ENCODE measurements at places on chromosomes 3 and 15. TPM values are rescaled to one million over a fixed set of nuclear protein-coding genes. Genes with fewer than 3 reads are reported as not detected.

The IL12A gene
- total RNA-seq = 4.7 TPM

The LOXL1 gene
- total RNA-seq = 264 TPM

The EDC3 gene
- total RNA-seq = 9.8 TPM

The WNT5A gene
- total RNA-seq = 145 TPM

The MUC13 gene
- total RNA-seq = not detected

The PRRT3 gene
- total RNA-seq = 3.5 TPM

The DCUN1D1 gene
- total RNA-seq = 38.4 TPM

The UROC1 gene
- not detected for total RNA-seq

The GOLGA6L7 gene
- total RNA-seq = not detected

The RLBP1 gene
- total RNA-seq = under 0.01 TPM

The SEMA6D gene
- 16.2 TPM for total RNA-seq

The ZNF660 gene
- total RNA-seq = 5.0 TPM

The CYP8B1 gene
- not detected for total RNA-seq

The VGLL3 gene
- 242 TPM for total RNA-seq

- no peaks in the 10 kb centered on the region for H3K4me1 ChIP-seq
- no peaks in the 10 kb centered on the region for H3K36me3 ChIP-seq
- DNase-seq = no peak
Observed at GRCh38 chr3:148914936-148915690, 50.0 kb downstream of the CPA3 start.

DNA sequence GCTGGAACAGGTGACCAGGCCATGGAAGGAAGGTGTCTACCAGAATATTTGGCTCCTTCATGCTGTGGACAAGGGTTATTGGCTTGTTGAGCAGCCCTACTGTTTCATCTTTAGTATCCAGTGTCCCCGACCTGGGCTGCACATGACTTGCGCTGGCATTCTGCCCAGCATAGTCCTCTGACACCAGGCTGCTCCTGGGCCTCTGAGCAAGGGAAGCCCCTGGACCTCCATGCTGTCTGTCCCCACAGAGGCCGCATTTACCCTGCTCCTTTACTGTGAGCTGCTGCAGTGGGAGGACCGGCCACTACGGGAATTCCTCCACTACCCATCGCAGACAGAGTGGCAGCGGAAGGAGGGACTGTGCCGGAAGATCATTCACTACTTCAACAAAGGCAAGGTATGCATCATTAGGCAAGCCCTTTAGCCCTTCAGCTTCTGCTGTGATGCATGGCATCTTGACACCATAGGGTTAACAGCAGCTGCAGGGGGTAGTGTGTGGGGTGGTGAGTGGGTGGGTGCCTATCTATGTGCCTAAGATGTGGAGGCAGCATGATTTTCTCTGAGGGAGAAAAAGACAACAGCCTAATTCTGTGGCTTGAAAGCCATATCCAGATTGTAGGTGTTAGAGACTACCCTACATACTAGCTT, 44.0 kb upstream of the MANF start:
- no peaks in the 10 kb centered on the region for H3K36me3 ChIP-seq
- H3K4me3 ChIP-seq = no peak overlapping the region
- no peaks in the 10 kb centered on the region for H3K27me3 ChIP-seq
- peaks cover 48% of the 10 kb centered on the region for H3K4me1 ChIP-seq

- H3K27me3 ChIP-seq = peaks cover 39% of the 10 kb centered on the region
- DNase-seq = no peak
Observed at GRCh38 chr15:91102546-91103330, 2.7 kb downstream of the SV2B start.

DNA sequence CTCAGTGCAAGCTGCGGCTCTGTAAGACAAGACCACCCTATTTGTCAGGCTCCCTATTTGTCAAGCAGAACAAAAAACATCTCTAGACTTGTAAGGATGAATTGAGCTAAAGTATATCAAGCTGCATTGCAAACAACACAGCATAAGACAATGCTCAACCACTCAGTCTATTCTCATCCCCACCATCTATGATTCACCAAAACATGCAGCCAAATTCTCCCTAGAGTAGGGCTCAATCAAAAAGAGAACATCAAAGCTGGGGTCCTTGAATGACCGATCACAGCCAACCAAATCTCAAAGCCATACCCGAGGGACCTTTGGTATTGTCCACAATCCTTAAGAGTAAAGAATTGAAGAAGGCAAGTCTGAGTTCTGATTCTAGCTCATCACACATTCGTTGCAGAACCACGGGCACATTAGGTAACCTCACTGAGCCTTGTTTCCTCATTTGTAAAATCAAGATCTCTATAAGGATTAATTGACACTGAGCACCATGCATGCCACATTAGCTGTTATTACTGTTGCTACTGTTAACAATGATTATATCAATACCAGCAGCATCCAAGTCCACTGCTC, 31.2 kb downstream of the RFTN1 start:
- peak overlapping the region; percentile 30 for H3K27ac ChIP-seq
- H3K4me1 ChIP-seq = peaks cover 63% of the 10 kb centered on the region
- H3K36me3 ChIP-seq = peaks cover 7% of the 10 kb centered on the region
- no peak for DNase-seq

DNA sequence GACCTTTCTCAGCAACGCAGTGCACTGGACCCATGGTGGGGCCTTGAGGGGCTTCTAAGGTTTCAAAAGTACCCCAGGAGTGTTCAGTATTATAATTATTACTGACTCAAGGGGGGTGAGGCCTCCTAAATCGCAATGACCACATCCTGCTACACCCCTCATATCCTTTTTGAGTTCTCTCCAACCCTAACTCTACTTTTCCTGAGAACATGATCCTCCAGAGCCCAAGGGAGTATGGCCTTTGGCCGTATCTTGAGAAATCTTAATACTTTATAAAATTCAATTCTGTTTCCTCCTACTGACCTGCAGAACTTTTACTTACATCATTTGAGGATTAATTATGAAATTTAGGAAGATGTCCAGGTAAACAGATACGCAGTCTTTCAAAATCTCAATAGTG, 30.4 kb upstream of the RARRES1 start:
- DNase-seq = no peak
- H3K27ac ChIP-seq = no peak overlapping the region
- no peaks in the 10 kb centered on the region for H3K27me3 ChIP-seq
- H3K4me1 ChIP-seq = peaks cover 11% of the 10 kb centered on the region
- peaks cover 5% of the 10 kb centered on the region for H3K36me3 ChIP-seq

GRCh38 chr15:91465696-91466095, 365.6 kb downstream of the SV2B start:
- no peaks in the 10 kb centered on the region for H3K36me3 ChIP-seq
- no peak for DNase-seq
- H3K27ac ChIP-seq = no peak overlapping the region
- H3K4me3 ChIP-seq = no peak overlapping the region
- no peaks in the 10 kb centered on the region for H3K4me1 ChIP-seq
- no peaks in the 10 kb centered on the region for H3K27me3 ChIP-seq

DNA sequence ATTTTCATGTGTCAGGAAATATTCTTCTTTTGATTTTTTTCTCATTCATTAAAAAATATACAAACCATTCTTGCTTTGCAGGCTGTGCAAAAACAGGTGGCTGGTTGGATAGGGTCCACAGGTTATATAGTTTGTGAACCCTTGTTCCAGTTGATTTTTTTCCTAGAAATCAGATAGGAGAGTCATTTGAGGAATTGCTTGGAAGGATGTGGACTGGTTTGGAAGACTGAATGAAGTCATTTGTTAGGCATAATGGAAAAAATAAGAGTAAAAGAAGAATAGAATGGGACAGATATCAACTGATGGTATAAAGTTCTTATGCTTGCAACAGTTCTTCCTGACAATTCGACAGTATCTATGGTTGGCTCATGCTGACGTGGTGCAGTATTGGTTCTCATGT, 189.4 kb downstream of the PTPRG start:
- H3K4me1 ChIP-seq = no peaks in the 10 kb centered on the region
- H3K27me3 ChIP-seq = no peaks in the 10 kb centered on the region
- no peak for DNase-seq
- H3K27ac ChIP-seq = no peak overlapping the region

DNA sequence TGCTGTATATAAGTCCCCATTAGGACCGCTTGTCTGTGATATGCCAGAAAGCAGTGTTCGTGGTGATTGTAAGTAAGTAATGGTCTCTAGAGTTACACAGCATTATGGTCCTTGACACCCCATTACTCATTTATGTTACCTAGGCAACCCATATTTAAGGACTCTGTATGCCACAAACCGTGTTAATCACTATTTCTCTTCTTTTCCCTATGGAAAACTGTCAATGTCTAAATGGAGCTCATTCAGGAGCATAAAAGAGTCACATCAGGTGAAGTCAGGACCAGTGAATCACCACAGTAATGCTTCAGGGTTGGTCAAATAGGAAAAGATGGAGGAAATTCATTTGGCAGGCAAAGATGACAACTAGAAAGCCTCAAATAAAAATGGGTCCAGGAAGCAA, 146.6 kb upstream of the PEX5L start:
- DNase-seq = no peak
- no peaks in the 10 kb centered on the region for H3K27me3 ChIP-seq
- H3K4me1 ChIP-seq = peaks cover 6% of the 10 kb centered on the region
- H3K36me3 ChIP-seq = no peaks in the 10 kb centered on the region

- H3K36me3 ChIP-seq = peaks cover 6% of the 10 kb centered on the region
- peak overlapping the region; percentile 99 for H3K4me3 ChIP-seq
- no peaks in the 10 kb centered on the region for H3K27me3 ChIP-seq
- peak overlapping the region; percentile 95 for H3K27ac ChIP-seq
- H3K4me1 ChIP-seq = peaks cover 18% of the 10 kb centered on the region
- DNase-seq = peak; percentile 96
Observed at GRCh38 chr3:39106851-39107387, 508 bp downstream of the GORASP1 start.

DNA sequence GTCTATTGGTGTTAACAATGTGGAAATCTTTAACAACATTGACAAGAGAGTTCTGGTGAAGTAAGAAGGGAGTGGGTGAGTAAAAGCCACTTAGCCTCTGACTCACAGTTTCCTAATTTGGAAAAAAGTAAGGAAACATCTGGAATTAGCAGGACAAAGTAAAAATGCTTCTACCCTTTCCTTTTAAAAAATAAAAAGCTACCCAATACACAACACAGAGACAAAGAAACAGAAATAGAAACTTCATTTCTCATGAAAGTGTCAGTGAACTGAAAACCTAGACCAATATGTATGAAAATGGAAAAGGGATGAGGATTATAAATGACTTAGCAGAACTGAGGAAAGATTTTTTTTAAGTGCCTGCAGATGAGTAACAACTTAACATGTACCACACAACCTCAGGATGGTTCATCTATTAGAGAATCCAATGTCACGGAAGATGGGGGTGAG, 65.4 kb downstream of the SSR3 start:
- DNase-seq = no peak
- peaks cover 29% of the 10 kb centered on the region for H3K4me1 ChIP-seq
- no peaks in the 10 kb centered on the region for H3K27me3 ChIP-seq
- H3K4me3 ChIP-seq = no peak overlapping the region
- no peaks in the 10 kb centered on the region for H3K36me3 ChIP-seq

GRCh38 chr15:61122647-61123375, 106.3 kb downstream of the RORA start:
- no peak overlapping the region for H3K4me3 ChIP-seq
- no peak for DNase-seq
- peaks cover 2% of the 10 kb centered on the region for H3K27me3 ChIP-seq
- no peaks in the 10 kb centered on the region for H3K4me1 ChIP-seq
- no peak overlapping the region for H3K27ac ChIP-seq

GRCh38 chr3:179526989-179527391, 35.7 kb upstream of the ACTL6A start:
- H3K4me1 ChIP-seq = peaks cover 6% of the 10 kb centered on the region
- peak overlapping the region; percentile 52 for H3K4me3 ChIP-seq
- DNase-seq = peak; percentile 71
- H3K27me3 ChIP-seq = no peaks in the 10 kb centered on the region
- H3K36me3 ChIP-seq = no peaks in the 10 kb centered on the region

DNA sequence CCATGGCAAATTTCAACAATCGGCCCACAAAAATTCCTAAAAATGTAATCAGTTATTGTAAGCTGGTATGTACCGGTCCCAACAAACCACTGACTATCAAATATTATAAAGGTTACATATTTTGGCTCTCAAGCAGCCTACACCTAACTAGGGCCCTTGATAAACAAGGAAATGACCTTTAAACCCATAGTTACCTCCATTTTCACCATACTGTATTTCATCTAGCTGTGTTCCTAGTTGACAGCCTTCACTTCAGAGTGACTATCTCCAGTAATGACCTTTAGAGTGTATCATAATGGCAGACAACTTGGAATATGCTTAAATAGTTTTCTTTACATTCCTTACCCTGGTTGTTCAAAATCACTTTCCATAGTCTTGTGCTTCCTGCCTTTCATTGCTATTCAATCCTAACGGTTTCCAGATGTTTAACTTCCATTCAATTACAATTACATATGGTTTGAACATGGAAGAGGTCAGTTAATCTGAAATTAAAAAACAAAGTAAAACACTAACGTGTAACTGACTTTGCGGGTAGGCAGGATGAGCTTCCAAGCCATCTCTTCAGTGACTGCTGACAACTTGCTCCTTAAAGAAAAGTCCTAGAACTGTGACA, 111.9 kb upstream of the TSC22D2 start:
- no peak overlapping the region for H3K4me3 ChIP-seq
- H3K4me1 ChIP-seq = peaks cover 29% of the 10 kb centered on the region
- H3K27ac ChIP-seq = no peak overlapping the region
- H3K36me3 ChIP-seq = no peaks in the 10 kb centered on the region

GRCh38 chr3:102178817-102179216, 256.0 kb upstream of the ZPLD1 start:
- no peaks in the 10 kb centered on the region for H3K27me3 ChIP-seq
- H3K4me1 ChIP-seq = peaks cover 59% of the 10 kb centered on the region
- H3K27ac ChIP-seq = peak overlapping the region; percentile 97
- DNase-seq = no peak
- no peaks in the 10 kb centered on the region for H3K36me3 ChIP-seq
- no peak overlapping the region for H3K4me3 ChIP-seq

DNA sequence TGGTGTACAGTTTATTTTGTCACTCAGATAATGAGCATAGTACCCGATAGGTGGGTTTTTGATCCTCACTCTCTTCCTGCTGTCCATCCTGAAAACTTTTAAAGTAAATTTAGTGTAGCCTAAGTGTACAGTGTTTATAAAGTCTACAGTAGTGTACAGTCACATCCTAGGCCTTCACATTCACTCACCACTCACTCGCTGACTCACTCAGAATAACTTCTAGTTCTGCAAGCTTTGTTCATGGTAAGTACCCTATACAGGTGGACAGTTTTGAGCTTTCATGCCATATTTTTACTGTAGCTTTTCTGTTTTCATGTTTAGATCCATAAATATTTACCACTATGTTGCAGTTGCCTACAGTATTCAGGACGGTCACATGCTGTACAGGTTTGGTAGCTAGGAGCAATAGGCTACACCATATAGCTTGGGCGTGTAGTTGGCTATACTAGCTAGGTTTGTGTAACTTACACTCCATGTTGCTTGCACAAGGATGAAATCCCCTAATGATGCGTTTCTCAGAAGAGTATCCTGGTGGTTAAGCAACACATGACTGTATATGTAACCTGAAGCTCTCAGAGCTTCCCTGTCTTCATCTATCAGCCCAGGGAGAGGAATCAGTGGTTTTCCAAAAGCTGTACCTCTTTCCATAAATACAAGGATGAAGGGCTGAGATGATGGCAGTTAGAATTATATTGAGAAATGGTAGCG, 87.6 kb upstream of the SLC25A26 start:
- H3K4me1 ChIP-seq = peaks cover 8% of the 10 kb centered on the region
- H3K27ac ChIP-seq = no peak overlapping the region
- H3K36me3 ChIP-seq = no peaks in the 10 kb centered on the region
- H3K4me3 ChIP-seq = no peak overlapping the region
- H3K27me3 ChIP-seq = no peaks in the 10 kb centered on the region

GRCh38 chr3:54146506-54147239, 24.3 kb downstream of the CACNA2D3 start:
- DNase-seq = no peak
- no peaks in the 10 kb centered on the region for H3K4me1 ChIP-seq
- H3K36me3 ChIP-seq = no peaks in the 10 kb centered on the region

GRCh38 chr3:66481071-66482017, 19.5 kb downstream of the LRIG1 start:
- H3K4me3 ChIP-seq = no peak overlapping the region
- H3K4me1 ChIP-seq = peaks cover 18% of the 10 kb centered on the region
- no peak for DNase-seq
- no peak overlapping the region for H3K27ac ChIP-seq
- no peaks in the 10 kb centered on the region for H3K36me3 ChIP-seq
